ENCODE measurements at places on chromosomes 5 and 9. TPM values are rescaled to one million over a fixed set of nuclear protein-coding genes. Genes with fewer than 3 reads are reported as not detected.

Gene ZBTB34
- total RNA-seq = 6.6 TPM

Gene SERF1A
- total RNA-seq = 2.1 TPM

Gene PDGFRB
- total RNA-seq = under 0.01 TPM

Gene GBA2
- total RNA-seq = 26.7 TPM

Gene LHX6
- under 0.01 TPM for total RNA-seq

Data from tracheal epithelial cell (primary cell).